ENCODE measurements at places on chromosomes 7 and 10. TPM values are rescaled to one million over a fixed set of nuclear protein-coding genes. Genes with fewer than 3 reads are reported as not detected.
A peak's percentile ranks its signal among the peaks of the same experiment; 100 is the strongest.

The OR2A5 gene
- total RNA-seq = not detected

The LIPF gene
- not detected for total RNA-seq

The MMD2 gene
- not detected for total RNA-seq

The LLCFC1 gene
- total RNA-seq = not detected

The ZNF727 gene
- total RNA-seq = 0.58 TPM

The HGF gene
- not detected for total RNA-seq

The C7orf57 gene
- 1.1 TPM for total RNA-seq

The RAB19 gene
- total RNA-seq = 6.8 TPM

The EVX1 gene
- total RNA-seq = not detected

GRCh38 chr10:110644598-110645462 is 694 bp downstream of the RBM20 start:
- peaks cover 33% of the 10 kb centered on the region for H3K4me1 ChIP-seq
- H3K27me3 ChIP-seq = peaks cover 81% of the 10 kb centered on the region
- H3K27ac ChIP-seq = no peak overlapping the region
- H3K36me3 ChIP-seq = peaks cover 3% of the 10 kb centered on the region
- no peak for DNase-seq
- H3K4me3 ChIP-seq = peak overlapping the region; percentile 62

DNA sequence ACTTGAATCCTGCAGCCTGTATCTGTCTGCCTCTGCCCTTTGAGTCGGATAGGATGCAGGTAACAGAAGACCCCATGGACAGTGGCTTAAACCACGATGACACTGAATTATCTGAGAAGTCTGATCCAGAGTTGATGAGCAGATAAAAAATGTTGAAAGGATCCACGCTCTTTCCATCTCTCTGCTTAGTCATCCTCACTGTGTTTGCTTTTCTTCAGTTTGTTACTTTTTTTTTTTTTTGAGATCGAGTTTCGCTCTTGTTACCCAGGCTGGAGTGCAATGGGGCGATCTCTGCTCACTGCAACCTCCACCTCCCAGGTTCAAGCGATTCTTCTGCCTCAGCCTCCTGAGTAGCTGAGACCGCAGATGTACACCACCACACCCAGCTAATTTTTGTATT is 36.9 kb upstream of the GOLGA7B start:
- peaks cover 3% of the 10 kb centered on the region for H3K4me1 ChIP-seq
- no peak for DNase-seq
- no peak overlapping the region for H3K27ac ChIP-seq
- no peaks in the 10 kb centered on the region for H3K36me3 ChIP-seq
- H3K27me3 ChIP-seq = no peaks in the 10 kb centered on the region

DNA sequence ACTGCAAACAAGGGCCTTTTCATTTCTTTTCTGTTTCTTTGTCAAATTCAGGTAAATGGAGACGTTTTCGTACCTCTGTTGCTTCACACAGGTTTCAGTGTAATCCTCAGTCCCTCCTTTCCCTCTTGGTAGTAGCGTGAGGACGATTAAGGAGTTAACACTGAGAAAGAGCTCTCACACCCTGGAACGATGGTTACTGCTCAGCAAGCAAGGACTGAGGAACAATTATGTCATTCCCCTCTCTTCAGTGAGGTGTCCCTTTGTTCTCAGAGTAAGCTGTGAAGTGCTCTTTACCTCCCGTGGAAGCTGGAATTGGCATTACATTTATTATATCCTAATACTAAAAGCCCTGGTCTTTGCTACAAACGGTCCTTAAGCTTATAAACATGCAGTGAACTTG is 95.9 kb downstream of the FANK1 start:
- H3K36me3 ChIP-seq = no peaks in the 10 kb centered on the region
- DNase-seq = no peak
- no peaks in the 10 kb centered on the region for H3K4me1 ChIP-seq
- H3K4me3 ChIP-seq = no peak overlapping the region
- H3K27ac ChIP-seq = no peak overlapping the region
- no peaks in the 10 kb centered on the region for H3K27me3 ChIP-seq

GRCh38 chr10:79393924-79394610 is 46.8 kb downstream of the PPIF start:
- H3K36me3 ChIP-seq = no peaks in the 10 kb centered on the region
- H3K4me3 ChIP-seq = no peak overlapping the region
- no peaks in the 10 kb centered on the region for H3K27me3 ChIP-seq
- no peak overlapping the region for H3K27ac ChIP-seq
- no peaks in the 10 kb centered on the region for H3K4me1 ChIP-seq

DNA sequence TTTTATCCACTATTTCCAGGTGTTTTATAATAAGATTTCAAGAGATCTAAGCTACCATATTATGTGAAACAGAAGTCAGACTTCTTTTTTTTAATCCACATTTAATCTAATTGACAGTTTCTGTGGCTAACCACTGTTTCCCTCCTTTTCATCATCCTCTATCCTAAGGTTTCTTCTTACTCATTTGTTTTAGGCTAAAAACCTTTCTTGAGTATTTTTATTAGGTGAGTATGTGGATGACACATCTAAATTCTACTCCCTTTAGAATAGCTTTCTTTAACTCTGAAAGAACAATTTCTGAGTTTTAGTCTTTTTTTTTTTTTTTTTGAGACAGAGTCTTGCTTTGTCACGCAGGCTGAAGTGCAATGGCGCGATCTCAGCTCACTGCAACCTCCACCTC is 62.7 kb downstream of the NPY start:
- H3K4me1 ChIP-seq = no peaks in the 10 kb centered on the region
- no peak for DNase-seq
- peaks cover 6% of the 10 kb centered on the region for H3K27me3 ChIP-seq
- no peak overlapping the region for H3K4me3 ChIP-seq
- H3K27ac ChIP-seq = no peak overlapping the region
- H3K36me3 ChIP-seq = no peaks in the 10 kb centered on the region

DNA sequence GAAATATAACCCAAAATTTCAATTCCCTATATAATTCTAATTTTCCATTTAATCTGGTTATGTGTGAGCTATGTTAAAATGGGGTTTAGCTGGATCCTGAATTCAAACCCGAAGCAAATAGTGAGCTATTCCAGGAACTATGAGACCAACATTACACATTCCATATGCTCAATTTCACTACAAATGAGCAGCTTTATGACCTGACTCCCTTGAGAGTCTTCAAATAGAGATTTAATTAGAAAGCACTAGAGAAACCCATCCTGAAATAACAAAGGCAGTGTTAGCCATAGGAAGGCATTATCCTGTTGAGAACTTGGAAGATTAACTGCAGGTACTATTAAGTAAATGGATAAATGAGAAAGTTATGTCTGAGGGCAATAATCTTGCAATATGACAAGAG is 890.0 kb downstream of the GRM8 start:
- no peak overlapping the region for H3K27ac ChIP-seq
- no peak overlapping the region for H3K4me3 ChIP-seq
- no peaks in the 10 kb centered on the region for H3K27me3 ChIP-seq
- H3K4me1 ChIP-seq = no peaks in the 10 kb centered on the region
- no peak for DNase-seq

- no peaks in the 10 kb centered on the region for H3K36me3 ChIP-seq
- H3K27me3 ChIP-seq = peaks cover 19% of the 10 kb centered on the region
- H3K27ac ChIP-seq = no peak overlapping the region
- no peak for DNase-seq
- H3K4me3 ChIP-seq = no peak overlapping the region
These were observed 113.7 kb downstream of the LRMDA start for GRCh38 chr10:75544993-75545706.

- H3K4me1 ChIP-seq = peaks cover 14% of the 10 kb centered on the region
- peaks cover 15% of the 10 kb centered on the region for H3K36me3 ChIP-seq
- peaks cover 16% of the 10 kb centered on the region for H3K27me3 ChIP-seq
- DNase-seq = peak; percentile 29
- no peak overlapping the region for H3K4me3 ChIP-seq
These were observed 3.1 kb upstream of the ZNF12 start for GRCh38 chr7:6709808-6710207.

DNA sequence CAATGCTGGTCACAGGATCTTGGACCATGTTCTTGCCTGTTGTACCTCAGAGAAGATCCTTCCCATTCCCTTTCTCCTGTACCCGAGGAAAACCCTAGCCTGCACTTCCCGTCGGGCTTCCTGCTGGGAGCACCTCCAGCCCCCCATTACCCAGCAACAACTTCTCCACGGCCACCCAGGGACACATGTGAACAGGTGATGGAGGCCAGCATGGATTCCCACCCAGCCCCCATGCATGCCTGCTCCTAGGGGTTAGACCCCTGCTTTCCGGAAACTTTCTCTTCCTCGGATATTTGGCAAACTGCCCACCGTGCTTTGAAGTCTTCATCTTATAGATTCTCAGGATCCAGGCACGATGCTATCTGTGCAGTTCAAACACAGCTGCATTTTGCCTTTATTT is 67.3 kb downstream of the CALML3 start:
- peaks cover 9% of the 10 kb centered on the region for H3K4me1 ChIP-seq
- H3K27ac ChIP-seq = no peak overlapping the region
- H3K36me3 ChIP-seq = no peaks in the 10 kb centered on the region

DNA sequence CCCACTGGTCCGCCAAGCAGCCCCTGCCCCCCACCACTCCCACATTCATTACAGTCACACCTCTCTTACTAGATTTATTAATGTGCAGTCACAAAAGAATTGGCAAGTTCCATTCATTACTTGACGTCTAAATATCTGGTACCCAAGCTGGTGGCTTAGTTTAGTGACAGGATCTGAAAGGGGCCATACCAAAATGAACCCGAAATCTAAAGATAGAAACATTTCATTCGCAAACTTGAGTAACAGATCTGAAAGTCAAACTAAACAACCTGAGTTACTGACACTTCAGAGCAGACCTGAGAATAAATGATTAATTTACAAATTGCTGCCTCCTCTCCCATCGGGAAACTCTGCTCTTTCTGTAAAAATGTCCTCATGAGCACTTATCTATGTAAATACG is 53.4 kb downstream of the TNS3 start:
- H3K27me3 ChIP-seq = peaks cover 3% of the 10 kb centered on the region
- no peak overlapping the region for H3K27ac ChIP-seq
- no peak for DNase-seq
- no peaks in the 10 kb centered on the region for H3K4me1 ChIP-seq
- H3K36me3 ChIP-seq = no peaks in the 10 kb centered on the region
- H3K4me3 ChIP-seq = no peak overlapping the region

DNA sequence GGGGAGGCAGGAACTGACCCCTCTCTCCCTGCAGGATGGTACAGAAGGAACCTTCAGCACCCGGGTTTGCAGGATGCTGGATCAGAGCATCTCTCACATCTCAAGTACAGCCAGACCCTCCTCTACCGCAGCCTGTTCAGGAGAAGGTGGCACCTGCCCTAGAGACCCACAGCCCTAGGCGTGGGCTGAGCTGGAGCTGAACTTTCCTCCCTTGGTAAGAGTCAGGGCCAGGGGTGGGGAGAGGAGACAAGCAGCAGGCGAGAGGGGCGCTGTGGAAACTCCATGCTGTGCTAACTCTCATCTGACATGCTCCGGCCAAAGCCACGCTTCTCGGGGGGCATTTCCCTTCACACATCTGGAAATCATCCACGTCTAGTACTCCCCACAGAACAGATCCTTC is 154.4 kb downstream of the DIP2C start:
- H3K4me1 ChIP-seq = no peaks in the 10 kb centered on the region
- no peak overlapping the region for H3K4me3 ChIP-seq
- no peak for DNase-seq
- peaks cover 43% of the 10 kb centered on the region for H3K27me3 ChIP-seq
- H3K36me3 ChIP-seq = no peaks in the 10 kb centered on the region

DNA sequence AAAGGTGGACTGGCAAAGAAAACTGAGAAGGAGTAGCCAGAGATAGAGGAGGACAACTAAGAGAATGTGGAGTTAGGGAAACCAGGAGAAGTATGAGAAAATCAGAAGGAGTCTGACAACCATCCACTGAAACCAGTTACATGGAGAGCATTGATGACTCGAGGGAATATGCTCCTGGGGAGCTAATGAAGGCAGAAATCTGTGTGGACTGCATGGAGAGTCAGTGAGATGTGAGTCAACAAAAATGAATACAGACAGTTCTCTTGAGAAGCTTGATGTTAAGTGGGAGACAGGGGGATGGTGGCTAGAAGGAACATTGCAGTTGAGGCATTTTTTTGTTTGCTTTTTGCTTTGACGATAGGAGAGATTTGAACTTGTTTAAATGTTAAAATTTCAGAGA is 34.3 kb upstream of the ZNF32 start:
- no peak overlapping the region for H3K4me3 ChIP-seq
- H3K4me1 ChIP-seq = no peaks in the 10 kb centered on the region
- DNase-seq = no peak

- no peak overlapping the region for H3K27ac ChIP-seq
- no peaks in the 10 kb centered on the region for H3K36me3 ChIP-seq
- H3K27me3 ChIP-seq = peaks cover 79% of the 10 kb centered on the region
- H3K4me3 ChIP-seq = peak overlapping the region; percentile 67
- H3K4me1 ChIP-seq = peaks cover 37% of the 10 kb centered on the region
These were observed 169.7 kb downstream of the NRF1 start for GRCh38 chr7:129780974-129781927.

- H3K27ac ChIP-seq = no peak overlapping the region
- H3K4me3 ChIP-seq = no peak overlapping the region
- H3K27me3 ChIP-seq = peaks cover 9% of the 10 kb centered on the region
These were observed 27.5 kb downstream of the MICALL2 start for GRCh38 chr7:1431634-1432380.

GRCh38 chr7:116229366-116229765 is 19.0 kb downstream of the TES start:
- peak overlapping the region; percentile 2 for H3K27ac ChIP-seq
- no peak for DNase-seq

- H3K4me3 ChIP-seq = no peak overlapping the region
- H3K4me1 ChIP-seq = peaks cover 44% of the 10 kb centered on the region
- H3K36me3 ChIP-seq = peaks cover 52% of the 10 kb centered on the region
- no peak for DNase-seq
These were observed 15.7 kb downstream of the FXYD4 start for GRCh38 chr10:43386981-43387677.

DNA sequence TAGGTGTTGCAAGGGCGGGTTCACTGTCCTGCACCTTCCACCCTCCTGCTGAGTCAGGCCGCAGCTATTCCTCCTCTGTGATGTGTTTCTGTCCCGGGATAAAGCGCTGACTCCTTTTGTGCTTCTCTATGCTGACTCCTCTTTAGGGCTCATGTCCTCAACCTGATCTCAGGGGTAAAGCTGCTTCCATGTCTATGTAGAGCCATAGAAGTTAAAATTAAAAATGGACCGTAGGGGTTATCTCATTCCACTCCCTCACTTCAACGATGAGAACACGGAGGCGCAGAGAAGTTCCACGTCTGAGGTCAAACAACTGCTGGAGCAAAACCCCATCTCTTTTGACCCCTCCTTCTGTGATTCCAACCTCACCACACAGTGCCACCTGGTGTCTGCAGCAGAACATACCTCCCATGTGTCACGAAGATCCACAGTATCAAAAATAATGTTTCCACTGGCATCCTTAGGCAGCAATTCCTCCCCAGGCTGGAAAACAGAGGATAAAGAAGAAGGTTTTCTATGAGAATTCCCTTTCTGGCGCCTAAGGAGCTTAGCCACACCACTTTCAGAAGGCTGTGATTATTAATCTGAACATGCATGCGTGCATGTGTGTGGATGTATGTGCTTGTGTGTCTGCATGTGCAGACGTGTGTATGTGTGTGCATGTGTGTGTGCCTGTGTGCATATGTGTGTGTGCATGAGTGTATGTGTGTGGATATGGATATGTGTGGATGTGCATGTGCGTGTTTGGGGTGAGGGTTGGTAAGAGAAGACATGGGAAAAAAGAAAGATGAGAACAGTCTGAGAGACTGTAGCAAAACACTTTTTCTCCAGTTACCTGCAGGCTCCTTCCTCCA is 81.2 kb upstream of the UCN3 start:
- H3K4me3 ChIP-seq = no peak overlapping the region
- H3K4me1 ChIP-seq = peaks cover 17% of the 10 kb centered on the region
- no peak overlapping the region for H3K27ac ChIP-seq
- no peaks in the 10 kb centered on the region for H3K36me3 ChIP-seq
- peak; percentile 52 for DNase-seq
- H3K27me3 ChIP-seq = no peaks in the 10 kb centered on the region
